ENCODE measurements at places on chromosomes 4 and X.
A peak's percentile ranks its signal among the peaks of the same experiment; 100 is the strongest.

DNA sequence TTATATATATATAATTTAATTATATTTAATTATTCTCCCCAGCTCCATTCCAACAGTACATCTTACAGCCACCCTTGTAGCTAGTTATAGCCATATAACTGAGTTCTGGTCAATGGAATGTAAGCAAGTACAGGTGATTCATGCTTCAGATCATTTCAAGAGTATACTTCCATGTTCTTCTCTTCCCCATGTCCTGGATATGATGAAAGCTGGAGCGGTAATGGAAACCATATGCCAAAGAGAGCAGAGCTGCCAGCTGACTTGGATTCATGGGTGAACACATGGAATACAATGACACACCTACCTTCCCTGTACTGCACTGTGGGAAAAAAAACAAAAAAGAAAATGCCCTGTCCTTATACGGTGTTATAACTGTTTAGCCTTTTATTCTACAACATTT, 17.5 kb upstream of the CORIN start:
- no peak for DNase-seq

GRCh38 chrX:66200050-66200664, 36.1 kb downstream of the HEPH start:
- no peak for DNase-seq

DNA sequence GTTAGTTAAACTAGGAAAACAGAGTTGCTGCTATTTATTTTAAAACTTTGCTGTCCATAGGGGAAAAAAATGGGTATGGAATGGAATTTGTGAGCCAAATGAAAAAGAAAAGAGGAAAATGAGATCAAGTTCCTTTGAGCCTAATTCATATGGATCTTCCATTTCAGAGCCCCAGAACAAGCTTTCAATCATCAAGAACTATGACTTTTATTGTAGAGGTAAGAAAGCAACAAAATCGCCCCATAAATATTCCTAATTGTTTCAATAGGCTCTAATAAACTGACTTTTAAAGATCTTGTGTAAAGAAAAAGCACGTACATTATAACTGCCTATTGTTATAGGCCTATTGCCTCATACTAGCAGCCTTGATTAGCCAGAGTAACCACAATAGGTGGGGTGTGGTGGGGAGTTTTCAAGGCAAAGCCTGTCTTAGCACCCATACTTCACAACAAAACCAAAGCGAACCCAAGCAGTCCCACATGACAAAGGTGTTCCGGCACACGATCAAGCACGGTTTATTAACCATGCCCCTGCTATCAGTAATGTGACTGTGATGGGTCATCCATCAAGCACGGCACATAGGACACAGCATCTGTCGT, 44.4 kb downstream of the RBM47 start:
- no peak for DNase-seq

DNA sequence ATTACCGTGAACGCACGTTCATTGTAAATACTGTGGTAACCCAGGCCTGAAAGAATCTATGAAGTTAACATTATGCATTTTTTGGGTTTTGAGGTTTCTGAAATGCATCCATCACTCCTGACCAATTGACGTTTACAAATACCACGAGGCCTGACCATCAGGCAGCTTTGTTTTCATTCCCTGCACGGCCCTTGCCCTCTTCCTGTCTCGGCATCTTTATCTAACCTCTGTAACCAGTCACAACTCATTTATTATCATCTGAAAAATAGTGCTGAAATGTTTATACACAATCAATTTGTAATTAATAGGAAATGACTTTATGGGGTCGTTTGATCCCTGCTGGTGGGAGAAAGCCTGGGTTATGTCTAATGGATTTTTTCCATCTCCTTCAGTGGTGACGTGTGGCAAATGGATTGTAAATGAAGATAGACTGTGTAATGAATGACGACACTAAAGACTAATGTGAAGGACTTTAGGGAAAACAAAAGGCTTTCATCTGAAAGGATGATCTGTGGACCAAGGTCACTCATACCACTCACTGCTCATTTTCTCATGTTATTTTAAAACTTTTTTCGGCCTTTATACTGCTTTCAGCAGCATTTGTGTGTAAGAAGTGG, 102.7 kb upstream of the SORBS2 start:
- DNase-seq: no peak

GRCh38 chrX:65681810-65682209, 14.4 kb downstream of the MSN start:
- no peak for DNase-seq

GRCh38 chr4:40238700-40239548, 42.1 kb downstream of the RHOH start:
- DNase-seq: peak; percentile 77

GRCh38 chr4:47373174-47373573, 90.3 kb downstream of the COMMD8 start:
- DNase-seq: no peak

DNA sequence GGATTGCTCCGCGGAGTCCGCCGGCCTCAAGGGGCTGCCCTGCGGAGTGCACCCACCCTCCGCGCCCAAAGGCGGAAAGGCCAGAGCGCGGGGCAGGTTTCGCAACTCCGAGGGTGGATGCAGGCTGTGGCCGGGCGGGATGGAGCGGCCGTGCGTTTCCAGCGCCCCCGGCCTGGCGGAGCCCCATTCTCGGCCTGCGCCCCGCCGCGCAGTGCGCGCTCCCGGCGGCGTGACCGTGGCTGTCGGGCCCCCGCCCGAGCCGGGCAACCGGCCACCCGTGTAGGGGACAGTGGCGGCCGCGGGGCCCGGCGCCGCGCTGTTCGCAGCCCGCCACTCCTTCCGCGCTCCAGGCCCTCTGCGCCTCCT, 331 bp downstream of the SETD7 start:
- no peak for DNase-seq

GRCh38 chr4:80252427-80252826, 14.0 kb upstream of the FGF5 start:
- DNase-seq: no peak

DNA sequence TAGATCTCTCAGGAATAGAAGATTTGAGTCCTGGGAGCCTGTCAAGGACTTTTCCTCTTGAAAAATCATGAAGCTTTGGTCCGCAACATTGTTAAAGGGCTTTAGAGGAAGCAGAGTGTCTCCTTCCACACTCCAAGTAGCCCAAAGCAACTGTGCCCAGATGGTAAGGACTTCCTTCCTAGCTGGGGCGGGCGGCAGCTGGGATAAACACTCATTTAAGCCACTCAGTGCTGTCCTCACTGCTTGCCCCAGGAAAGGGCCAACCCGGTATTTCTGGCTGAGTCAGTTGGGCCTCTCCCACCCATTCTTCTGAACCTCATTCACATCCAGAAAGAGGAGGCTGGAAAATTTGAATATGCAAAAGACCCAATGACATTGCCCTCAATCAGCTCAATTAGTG, 144.3 kb downstream of the CHIC2 start:
- no peak for DNase-seq

- DNase-seq: no peak
Observed at GRCh38 chrX:30085571-30085970, 129.8 kb upstream of the MAGEB2 start.

DNA sequence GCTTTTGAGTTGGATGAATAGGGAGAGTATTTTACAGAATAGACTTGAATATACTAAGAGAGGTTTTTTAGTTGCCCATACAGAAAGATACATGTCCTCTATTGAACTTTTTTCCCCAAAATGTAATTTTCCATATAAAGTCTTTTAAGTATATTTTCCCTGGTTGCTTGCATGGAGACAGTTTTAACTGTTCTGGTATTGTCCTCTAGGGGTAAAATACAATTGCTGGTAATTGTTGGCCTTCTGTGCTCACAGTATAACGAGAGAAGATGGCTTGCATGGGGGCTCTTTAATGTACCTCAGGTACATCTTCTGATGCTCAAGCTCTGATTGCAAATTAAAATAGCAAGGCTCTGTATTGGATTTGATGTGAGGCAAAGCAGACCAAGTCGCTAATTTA, 136.1 kb downstream of the ARX start:
- DNase-seq: no peak

DNA sequence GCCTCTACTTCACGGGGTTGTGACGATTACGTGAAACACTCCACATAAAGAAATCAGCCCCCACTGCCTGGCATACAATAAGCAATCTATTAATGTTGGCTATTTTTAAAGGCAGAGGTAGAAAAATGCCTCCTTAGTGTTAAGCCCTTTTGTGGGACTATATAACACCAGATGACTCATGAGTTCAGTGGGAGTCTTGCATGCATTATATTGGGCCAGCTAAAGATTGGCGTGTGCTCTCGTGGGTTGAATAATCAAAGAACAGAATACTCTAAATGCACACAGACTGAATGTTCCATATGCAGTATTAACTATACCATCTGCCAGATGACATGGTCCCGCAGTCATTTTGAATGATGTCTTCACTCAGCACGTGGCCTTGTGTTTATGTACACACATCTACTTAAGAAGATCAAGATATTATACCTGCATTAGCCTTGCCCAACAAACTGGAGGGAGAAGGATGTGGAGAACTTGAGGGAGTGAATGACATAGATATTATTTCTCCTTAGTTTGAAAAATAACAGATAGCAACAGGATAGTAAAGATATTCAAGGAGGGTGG, 85.0 kb upstream of the MYOZ2 start:
- DNase-seq: no peak

GRCh38 chr4:55926610-55927009, 22.1 kb upstream of the CEP135 start:
- no peak for DNase-seq

- no peak for DNase-seq
Observed at GRCh38 chr4:83013902-83014301, 3.3 kb upstream of the LIN54 start.

DNA sequence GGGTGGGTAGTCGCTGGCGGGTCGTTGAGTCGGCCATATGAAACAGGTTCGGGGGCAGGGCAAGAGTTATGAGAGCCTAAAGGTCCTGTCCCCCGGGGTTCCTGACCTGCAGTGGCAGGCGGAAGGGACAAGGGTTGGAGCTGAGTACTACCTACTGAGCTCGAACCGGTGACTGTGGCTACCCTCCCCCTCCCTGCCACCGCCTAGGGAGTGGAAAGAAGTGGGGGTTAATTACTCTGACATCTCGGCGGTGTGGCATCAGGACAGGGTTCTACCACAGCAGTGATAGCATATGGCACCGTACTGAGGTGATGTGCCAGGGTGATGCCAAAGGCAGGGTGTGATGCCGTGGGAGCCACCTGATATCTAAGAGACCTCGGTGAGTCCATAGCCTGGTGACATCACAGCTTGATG, 307 bp downstream of the ATG4A start:
- DNase-seq: no peak

- no peak for DNase-seq
Observed at GRCh38 chr4:40617872-40618271, 11.8 kb downstream of the RBM47 start.

- DNase-seq: peak; percentile 40
Observed at GRCh38 chrX:139766545-139766983, 58.6 kb upstream of the MCF2 start.

GRCh38 chr4:176357359-176358082, 37.8 kb downstream of the SPCS3 start:
- DNase-seq: no peak

DNA sequence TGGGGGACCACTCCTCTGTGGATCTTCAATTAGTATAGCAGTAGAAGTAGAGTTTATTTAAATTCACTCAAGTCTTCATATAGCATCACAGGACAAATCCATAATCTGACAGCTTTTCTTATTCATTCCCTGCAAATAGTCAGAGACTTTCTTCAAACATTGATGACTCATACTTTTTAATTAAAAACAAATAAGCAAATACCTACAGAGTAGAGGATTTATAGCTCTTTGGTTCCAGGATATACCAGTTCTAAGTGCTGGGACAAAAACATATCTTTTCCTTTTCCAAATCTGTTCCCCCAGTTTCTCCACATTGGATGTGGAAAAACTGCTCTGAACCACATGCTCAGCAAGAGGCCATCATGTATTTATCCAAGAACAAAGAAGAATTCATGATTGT, 24.1 kb downstream of the EMCN start:
- no peak for DNase-seq

DNA sequence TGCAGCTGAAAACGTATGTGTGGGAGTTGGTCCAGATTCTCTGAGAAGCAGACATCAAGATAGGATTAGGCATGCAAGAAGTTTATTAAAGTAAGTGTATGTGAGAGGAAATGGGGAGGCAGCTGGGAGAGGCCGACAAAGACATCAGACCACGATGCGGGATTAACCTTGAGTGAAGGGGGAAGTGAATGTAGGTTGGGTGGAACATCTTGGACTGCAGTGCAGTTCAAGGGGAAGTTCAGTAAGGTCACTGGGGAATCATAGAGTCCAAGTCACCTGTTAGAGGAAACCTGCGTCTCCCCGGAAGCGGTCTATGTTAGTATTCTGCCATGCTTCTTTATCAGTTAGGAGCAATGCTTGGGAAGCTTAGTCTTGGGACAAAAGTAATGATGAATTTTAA, 22.0 kb downstream of the CXCL8 start:
- no peak for DNase-seq

DNA sequence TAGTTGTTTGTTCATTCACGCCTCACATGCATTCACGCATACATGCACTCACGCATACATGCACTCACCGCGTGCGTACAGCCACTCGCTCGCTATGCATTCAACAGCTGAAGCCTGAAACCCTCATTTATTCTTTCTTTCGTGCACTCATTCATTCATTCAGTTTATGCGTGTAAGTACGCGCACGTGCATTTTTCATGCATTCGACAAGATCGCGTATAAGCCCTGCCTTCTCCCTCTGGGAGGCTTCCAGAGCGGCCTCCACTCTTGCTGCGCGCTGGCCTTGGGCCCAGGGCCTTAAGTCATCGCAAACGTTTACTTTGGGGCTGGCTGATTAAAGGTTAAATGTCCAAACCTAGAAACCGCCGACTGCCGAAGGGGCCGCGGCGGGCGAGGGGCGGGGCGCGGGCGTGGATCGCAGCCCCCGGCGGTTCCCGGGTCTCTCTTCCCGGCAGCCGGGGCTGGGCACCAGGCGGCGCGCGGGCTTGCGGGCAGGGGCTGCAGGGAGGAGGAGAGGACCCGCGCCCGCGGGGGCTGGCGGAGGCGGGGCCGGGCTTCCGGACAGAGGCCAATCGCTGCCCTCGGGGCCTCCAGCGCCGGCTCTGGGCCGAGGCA, at the start of gene GYG2:
Gene GYG2 (plus strand): TSS at position 587 of the 615 bp plus-strand sequence. CDS start 1,259 bp downstream, outside the sequence.
- DNase-seq: no peak

- DNase-seq: peak; percentile 77
Observed at GRCh38 chr4:153114771-153115321, 89.4 kb upstream of the TRIM2 start.

DNA sequence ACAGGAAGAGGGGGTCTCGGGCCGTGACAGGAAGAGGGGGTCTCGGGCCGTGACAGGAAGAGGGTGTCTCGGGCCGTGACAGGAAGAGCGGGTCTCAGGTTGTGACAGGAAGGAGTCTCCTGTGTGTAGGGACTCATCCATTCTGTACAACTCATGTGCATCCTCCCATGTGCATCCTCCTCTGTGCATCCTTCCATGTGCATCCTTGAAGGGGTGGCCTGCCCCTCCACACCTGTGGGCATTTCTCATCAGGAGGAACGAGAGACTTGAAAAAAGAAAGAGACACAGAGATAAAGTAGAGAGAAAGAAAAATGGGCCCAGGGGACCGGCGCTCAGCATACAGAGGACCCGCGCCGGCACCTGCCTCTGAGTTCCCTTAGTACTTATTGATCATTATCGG, 30.2 kb upstream of the PLCXD1 start:
- no peak for DNase-seq

Data from T-cell (primary cell).